AG04450 (cell line): ENCODE measurements at places on chromosomes 7 and 10.

GRCh38 chr7:129252128-129252527 lies 27.3 kb downstream of the AHCYL2 start:
- no peak for DNase-seq

DNA sequence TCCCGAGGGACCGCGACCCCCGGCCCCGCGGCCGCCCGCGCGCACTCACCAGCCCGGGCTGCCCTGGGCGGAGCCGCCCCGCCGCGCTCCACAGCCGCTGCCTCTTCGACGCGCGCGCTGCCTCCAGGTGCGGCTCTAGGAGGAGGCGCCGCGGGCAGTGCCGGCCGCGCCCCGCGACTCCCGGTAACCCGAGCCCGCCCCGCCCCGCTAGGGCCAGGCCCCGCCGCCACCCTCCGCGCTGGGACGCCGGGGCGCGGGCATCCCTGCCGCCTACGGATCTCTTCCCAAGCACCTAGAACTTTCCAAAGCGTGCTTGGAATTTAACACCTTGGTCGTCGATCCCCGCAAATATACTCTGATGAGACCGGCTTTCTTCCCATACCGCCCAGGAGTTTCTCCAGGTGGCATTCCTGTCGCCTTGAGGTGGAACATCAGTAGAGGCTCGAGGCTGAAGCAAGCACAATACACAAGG lies at the start of gene SLC26A5:
TSS of gene SLC26A5 (minus strand) at position 159 of the 472 bp plus-strand sequence. CDS start 24,693 bp downstream, outside the sequence.
- no peak for DNase-seq

GRCh38 chr10:99466632-99467223 lies 36.3 kb upstream of the GOT1 start:
- DNase-seq: no peak

DNA sequence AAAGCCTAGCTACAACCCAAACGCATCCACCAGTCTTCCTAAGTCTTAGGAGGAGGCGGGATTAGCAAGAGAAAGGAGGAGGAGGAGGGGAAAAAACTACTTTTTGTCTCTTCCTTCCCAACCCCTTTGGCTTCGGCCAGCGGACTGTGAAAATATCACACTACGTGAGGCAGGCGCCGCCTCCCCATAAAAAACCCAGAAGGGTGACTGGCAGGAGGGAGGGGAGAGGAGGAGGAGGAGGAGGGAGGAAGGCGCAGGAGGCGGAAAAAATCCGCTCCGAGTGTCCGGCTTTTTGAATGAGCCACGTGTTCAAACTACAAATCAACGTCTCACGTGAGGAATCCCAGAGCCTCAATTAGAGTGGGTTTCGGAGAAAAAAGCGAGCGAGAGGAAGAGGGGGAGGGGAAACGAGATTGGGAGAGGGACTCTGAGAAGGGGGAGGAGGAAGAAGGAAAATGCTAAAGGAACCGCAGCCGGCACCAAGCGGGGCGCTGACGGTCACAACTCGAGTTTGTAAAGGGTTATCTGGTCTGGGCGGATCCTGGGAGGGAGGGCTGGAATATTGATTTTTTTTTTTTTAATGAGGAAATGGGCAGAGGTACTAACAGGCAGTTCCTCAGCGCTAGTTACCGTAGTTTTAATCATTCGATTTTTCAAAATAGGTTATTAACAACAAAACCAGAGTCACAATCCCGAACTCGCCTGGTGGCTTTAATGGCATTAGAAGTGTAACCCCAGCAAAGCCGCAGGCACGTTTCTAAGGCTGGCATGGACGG lies at the start of gene IGF2BP3:
TSS of gene IGF2BP3 (minus strand) at position 162 of the 776 bp plus-strand sequence. CDS start 381 bp downstream, outside the sequence.
- peak; percentile 89 for DNase-seq

GRCh38 chr7:92462560-92462959 lies 15.2 kb downstream of the ERVW-1 start:
- DNase-seq: no peak

GRCh38 chr7:1727812-1728570 lies 57.9 kb downstream of the ELFN1 start:
- no peak for DNase-seq

DNA sequence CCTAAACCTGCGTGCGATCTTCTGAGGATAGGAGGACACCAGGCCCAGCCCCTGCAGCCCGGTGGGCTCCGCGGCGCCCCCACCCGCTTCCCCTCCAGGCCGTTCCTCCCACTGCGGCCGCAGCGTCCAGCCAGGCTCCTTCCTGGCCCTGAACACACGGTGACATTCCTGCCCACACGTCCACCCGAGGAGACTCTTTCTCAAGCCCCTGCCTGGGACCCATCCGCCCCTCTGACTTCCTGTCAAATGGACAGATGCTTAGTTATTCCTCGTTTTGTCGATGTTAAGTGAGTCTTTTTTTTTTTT lies 32.4 kb upstream of the RNF32 start:
- DNase-seq: no peak

- DNase-seq: no peak
Measured at GRCh38 chr10:106680061-106680460, 484.4 kb downstream of the SORCS1 start.

DNA sequence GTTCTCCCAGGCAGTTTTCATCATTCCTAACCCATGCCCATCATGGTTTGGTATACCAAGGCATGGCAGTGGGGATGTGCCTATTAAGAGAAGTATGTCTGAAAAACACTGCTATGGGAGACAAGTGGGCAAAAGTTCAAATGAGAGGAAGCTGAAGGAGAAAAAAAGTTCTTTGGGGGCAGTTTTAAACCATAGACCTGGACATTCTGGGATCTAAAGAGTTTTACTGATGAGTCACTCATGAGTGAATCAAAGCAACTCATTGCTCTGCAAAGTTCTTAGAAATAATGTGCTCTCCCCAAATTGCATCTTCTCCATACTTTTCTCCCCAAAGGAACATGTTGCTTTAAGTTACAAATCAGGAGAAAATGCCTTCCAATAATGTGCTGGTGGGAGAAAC lies 256.9 kb upstream of the MTPN start:
- no peak for DNase-seq

- no peak for DNase-seq
Measured at GRCh38 chr10:59283456-59284091, 78.8 kb downstream of the FAM13C start.

DNA sequence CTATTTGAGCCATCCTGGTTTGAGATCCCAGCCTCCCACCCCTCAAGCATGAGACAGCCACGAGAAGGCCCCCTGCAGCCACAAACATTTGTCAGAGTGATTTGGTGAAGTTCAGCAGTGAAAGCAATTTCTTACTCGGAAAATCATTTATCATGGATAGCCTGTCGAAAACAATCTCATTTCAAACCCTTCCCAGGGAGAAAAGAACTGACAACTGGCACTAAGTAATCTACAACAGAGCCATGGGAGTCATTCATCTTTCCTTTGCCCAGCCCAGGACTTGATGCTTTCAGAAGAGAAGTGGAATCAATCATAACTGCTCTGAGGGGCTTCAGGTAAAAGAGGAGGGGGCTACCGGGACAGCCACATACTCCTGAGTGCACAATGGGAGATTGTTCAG lies 411.2 kb downstream of the KCNMA1 start:
- DNase-seq: no peak

GRCh38 chr7:105622106-105622731 lies 40.9 kb upstream of the EFCAB10 start:
- DNase-seq: no peak

GRCh38 chr10:128476368-128476725 lies 350.1 kb upstream of the MKI67 start:
- no peak for DNase-seq

GRCh38 chr10:119969609-119970008 lies 77.1 kb downstream of the SEC23IP start:
- no peak for DNase-seq

DNA sequence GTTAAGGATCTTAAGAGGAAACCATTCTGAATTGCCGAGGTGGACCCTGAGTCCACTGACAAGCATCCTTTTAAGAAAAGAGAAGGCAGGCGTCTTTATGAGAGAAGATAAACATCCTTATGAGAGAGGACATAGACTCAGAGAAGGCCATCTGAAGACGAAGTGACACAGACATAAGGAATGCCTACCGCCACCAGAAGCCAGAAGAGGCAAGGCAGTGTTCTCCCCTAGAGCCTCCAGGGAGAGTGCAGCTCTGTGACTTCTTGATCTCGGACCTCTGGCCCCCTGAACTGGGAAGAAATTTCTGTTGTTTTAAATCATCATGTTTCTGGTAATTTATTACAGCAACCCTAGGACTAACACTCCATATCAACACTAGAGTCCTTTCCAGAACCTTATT lies 25.2 kb upstream of the ING3 start:
- no peak for DNase-seq

- no peak for DNase-seq
Measured at GRCh38 chr10:123759501-123760031, 93.4 kb downstream of the GPR26 start.

- no peak for DNase-seq
Measured at GRCh38 chr10:20616056-20616671, 280.9 kb downstream of the NEBL start.

DNA sequence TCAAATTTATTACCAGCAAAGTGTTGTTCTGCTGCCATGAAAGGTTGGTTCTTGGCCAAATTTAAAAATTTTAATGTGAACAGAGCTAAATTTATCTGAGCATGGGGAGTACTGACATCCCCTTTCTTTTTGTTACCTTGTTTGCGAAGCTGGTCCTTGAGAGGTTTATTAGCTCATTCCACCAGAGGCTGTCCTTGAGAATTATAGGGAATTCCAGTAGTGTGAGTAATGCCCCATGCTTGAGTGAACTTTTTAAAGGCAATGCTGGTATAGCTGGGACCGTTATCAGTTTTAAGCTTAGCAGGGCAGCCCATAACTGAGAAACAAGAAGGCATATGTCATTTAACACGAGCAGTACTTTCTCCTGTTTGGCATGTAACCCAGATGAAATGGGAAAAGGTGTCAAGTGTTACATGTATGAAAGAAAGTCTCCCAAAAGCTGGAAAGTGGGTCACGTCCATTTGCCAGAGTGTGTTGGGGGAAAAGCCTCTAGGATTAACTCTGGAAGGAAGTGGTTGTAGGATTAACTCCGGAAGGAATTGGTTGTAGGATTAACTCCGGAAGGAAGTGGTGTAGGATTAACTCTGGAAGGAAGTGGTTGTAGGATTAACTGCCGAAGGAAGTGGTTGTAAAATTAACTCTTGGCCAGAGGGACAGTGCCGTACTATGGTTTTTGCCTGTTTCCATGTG lies 37.3 kb upstream of the AKR1C2 start:
- no peak for DNase-seq

- no peak for DNase-seq
Measured at GRCh38 chr10:28300027-28300426, 2.8 kb downstream of the MPP7 start.

- DNase-seq: no peak
Measured at GRCh38 chr10:88138319-88138848, 275.0 kb downstream of the PTEN start.

DNA sequence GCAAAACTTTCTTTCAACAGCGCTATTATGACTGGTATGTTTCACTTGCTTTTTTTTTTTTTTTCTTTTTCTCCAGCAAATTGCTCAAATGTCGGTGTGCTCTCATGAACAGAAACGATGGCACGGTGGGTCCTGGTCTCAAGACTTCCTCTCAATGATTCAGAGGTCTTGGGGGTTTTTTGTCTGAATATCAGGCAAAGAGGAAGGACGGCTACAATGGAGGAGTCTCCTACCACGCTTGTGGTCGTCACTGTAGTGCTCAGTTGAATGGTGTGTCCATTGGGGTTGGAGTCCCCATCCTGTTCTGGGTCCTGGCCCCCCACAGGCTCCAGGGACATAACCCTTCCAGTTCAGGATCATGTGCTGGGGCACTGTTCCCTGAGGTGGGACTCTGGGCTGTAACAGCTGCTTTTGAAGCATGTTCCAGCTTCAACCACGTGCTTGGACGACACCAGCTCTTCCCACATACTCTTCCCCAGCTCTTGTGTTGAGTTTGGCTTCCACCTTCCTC lies 266.7 kb upstream of the KLF6 start:
- no peak for DNase-seq

DNA sequence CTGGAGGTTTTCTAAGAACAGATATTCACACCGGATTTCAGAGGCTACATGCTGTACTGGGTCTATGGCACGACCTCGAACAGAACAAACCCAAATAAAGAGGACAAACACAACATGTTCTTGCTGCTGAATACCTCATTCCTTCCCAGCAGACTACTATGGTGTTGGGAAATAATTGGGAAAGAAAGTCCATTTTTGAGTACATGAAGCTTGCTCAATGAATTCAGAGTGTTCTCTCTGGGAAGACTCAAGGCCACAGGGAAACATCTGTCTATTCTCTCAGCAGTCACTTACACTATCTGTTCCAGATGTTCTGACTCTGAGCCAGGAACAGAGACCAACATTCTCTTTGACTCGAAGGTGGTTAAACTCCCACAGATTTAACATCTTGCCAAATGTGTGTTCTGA lies 30.9 kb downstream of the LAMB1 start:
- DNase-seq: peak; percentile 70

- no peak for DNase-seq
Measured at GRCh38 chr7:26318921-26319320, 27.3 kb downstream of the SNX10 start.

GRCh38 chr10:59801171-59801570 lies 47.9 kb upstream of the MRLN start:
- no peak for DNase-seq

GRCh38 chr10:116098411-116099022 lies 174.5 kb downstream of the GFRA1 start:
- no peak for DNase-seq

- DNase-seq: no peak
Measured at GRCh38 chr10:114611617-114612016, 46.5 kb downstream of the ABLIM1 start.

DNA sequence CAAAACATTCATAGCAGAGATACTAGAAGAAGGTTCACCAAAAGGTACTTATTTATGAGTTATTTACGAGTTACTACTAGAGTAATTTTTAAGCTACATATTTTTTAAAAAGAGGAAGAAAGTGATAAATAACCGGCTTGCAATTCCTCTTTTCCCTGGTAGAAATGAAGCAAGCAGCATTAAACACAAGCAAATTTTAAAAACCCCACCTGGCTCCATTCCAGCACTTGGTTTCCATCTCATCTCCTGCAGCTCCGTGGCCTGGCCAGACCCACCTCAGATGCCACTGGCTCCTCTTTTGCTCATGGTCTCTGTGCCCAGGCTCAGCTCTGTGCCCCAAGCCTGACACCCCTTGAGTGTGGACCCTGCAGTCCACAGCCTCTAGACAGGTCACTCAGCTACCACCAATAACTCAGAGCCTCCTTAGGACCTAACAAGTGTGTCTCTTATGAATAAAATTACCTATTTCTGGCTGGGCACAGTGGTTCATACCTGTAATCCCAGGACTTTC lies 479.5 kb downstream of the TNS3 start:
- no peak for DNase-seq

- DNase-seq: no peak
Measured at GRCh38 chr7:44535348-44536064, 5.6 kb downstream of the NPC1L1 start.

GRCh38 chr7:7912937-7913336 lies 55.7 kb upstream of the GLCCI1 start:
- no peak for DNase-seq

DNA sequence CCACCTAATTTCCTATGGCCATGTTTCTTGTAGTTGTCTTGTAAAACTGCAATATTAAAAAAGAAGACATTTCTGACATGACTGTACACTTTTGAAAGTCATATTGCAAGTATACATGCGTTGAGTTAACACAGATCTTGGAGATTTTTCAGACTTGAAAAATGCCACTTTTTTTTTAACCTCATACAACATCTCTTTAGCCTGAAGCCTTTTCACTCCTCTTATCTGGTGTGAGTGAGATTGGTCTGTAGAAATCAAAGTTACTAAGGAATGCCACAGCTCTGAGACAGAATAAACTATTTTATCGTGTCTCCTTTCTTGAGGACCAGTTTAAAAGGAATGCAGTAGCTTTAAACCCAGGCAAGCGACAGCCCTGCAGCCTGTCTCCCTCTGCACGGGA lies 43.9 kb upstream of the NEUROD6 start:
- no peak for DNase-seq
